Left kidney (tissue), 8 donors: ENCODE measurements at places on chromosomes 2 and 18.

DNA sequence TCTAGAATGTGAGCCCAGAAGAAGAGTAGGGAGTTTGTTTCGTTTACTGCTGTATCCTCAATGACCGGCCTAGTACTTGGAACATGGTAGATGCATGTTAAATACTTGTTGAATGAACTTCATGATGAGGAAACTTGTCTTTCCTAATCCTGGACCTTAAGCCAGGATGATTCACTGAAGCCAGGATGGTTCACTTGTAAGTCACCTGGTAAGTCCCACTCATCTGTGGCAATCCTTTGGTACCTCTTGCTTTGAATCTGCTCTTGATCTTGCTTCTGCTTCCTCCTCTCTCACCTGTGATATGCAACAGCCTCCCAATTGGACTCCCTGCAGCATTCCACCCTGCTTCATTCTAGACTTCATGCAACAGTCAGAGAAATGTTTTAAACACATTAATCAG is 43.6 kb downstream of the QPCT start:
- no peak for DNase-seq

DNA sequence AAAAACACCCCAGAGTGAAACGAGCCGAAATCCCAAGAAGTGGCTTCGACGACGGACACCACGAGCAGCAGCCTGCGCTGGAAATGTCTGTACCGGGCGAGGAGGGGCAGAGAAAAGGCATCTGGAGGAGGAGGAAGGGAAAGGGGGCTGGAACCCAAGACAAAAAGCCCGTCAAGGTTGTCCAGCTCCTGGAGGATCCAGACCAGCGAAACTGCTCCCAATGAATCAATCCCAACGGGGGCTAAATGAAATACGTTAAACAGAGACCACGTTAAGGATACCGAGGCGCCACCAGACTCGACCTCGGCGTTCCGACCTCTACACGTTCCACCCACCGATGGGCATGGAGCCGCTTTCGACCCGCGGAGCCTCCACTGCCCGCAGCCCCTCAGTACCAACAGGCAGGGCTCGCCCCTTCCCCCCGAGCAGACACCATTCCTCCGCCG is 400 bp downstream of the CCDC88A start:
- no peak for DNase-seq

GRCh38 chr2:193988784-193989183 is 1668.2 kb upstream of the SLC39A10 start:
- DNase-seq: no peak

DNA sequence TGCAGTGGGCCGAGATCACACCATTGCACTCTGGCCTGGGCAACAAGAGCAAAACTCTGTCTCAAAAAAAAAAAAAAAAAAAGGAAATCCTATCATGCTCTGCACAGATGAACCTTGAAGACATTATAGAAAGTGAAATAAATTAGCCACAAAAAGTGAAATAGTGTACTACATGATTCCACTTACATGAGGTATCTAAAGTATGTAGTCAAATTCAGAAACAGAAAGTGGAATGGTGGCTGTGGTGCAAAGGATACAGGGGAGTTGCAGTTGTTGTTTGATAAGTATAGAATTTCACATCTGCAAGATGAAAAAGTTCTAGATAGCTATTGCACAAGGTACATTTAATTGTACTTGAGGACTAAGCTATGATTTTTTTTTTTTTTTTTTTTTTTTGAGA is 5.2 kb downstream of the ZRANB3 start:
- no peak for DNase-seq

GRCh38 chr2:96131152-96131812 is 7.0 kb downstream of the ASTL start:
- DNase-seq: no peak

GRCh38 chr2:144320491-144320890 is 199.4 kb downstream of the ZEB2 start:
- DNase-seq: no peak

DNA sequence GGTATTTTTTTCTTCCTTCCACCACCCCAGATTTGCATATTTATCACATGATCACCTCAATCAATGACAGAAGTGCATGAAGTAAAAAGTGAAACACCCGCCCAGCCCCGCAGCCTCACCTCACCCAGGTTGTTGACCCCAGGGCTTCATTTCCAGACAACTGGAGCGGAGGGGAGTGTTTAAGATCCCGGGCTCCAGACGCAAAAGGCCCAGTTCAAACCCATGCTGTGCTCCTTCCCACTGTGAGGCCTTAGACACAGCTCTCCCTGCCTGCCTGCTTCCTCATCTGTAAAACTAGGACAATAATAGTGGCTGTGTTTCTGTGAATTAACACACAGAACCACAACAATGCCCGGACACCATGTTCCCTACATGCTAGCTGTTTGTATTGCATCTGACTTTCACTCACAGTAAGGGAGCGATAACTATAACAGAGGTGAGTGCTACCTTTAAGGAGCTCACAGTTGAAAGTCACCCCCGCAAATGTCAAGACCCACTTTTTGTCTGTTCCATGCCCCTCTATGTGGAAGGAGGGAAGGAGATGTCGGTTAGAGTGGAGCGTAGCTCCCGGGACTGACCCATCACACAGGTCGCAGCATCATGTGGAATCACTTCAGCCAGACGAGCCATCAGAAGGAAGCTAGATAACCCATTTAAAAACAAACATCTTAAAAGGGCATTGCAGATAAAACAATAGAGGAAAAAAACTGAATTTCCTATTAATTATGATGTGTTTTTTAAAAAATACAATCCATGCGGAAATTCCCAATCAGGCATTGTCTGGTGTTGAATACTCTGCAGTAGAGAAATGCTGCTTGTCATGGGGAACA is 77.5 kb upstream of the DAPL1 start:
- DNase-seq: no peak

DNA sequence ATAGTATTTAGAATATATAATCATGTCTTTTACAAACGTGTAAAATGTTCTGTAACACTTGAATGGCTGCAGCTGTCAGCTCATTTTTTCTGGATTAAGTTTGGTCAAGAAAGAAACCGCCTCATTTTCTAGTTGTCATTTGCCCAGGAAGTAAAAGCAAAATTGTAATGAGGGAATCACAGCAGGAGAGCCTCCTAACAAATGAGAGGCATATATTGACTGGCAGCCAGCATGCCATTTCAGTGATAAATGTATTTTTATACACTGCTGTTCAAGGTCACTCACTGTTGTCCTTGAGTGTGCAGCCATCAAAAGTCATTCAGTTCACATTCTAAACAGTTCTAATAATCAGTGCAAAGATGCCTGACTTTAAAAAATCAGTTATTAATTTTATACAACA is 144.3 kb upstream of the BOD1L2 start:
- DNase-seq: no peak

GRCh38 chr2:226699321-226699720 is 100.3 kb downstream of the IRS1 start:
- DNase-seq: no peak

- no peak for DNase-seq
Measured at GRCh38 chr2:207219081-207219630, 53.4 kb upstream of the KLF7 start.

DNA sequence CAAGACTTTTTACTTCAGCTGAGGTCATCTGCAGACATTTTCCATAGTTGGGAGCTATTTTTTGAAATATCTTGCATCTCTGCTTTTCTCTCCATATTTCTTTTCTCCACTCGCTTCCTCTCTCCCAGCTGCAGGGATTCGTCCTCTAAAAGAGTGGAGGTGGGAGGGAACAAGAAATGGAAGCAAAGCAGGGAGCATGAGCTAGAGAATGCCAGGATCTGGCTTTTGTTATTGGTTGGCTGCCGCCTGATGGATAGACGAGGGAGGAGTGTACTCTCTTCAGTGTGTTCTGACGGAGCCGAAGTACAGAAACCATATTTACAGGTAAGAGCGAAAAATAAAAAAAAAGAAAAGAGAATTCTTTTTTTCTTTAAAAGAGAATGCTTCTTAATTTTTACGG is at the start of gene CSRNP3:
Gene CSRNP3, plus strand, starts transcription at position 282 of the 400 bp plus-strand sequence. CDS start 125,368 bp downstream, outside the sequence.
- peak; percentile 88 for DNase-seq

GRCh38 chr2:99468155-99468554 is 21.7 kb downstream of the REV1 start:
- no peak for DNase-seq

- DNase-seq: no peak
Measured at GRCh38 chr18:58158008-58158407, 114.0 kb downstream of the NEDD4L start.

DNA sequence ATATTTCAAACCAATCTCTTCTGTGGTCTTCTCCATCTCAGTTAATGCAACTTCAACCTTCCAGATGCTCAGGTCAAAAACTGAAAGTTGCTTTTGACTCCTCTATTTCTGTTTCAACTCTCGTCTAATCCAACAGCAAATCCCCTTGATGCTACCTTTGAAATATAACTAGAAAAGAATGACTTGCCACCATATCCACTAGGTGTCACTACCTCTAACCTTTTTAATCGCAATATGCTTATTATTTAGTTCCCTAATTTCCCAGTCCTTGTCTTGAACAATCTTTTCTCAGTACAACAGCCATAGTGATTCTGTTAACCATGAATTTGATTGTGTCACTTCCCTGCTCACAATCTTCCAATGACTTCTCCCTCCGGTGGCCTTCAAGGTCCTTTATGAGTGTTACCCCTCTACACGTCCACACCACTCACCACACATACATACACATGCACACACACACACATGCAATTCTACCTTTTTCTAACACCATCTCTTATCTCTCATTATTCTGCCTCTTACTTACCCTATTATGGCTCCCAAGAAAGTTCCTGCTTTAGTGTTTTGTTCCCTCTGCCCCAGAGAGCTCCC is 245.5 kb upstream of the KCNJ3 start:
- peak; percentile 18 for DNase-seq

DNA sequence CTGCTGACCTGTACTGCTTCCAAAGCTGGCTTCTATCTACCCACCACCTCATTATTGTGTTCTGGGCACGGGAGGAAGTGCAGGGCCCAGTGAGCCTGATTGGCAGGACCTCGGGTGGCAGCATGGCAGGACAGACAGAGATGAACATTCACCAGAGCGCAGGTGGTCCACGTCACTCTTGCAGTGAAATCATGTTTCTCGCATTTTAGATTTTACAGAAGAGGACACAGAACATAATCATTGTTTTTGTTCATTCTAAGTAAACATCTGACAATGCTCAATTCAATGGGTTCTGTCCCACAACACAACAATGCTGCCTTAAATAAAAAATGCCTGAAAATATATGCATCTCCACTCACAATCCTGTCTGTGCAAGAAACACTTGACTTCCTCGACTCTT is 11.5 kb upstream of the BIN1 start:
- DNase-seq: no peak

DNA sequence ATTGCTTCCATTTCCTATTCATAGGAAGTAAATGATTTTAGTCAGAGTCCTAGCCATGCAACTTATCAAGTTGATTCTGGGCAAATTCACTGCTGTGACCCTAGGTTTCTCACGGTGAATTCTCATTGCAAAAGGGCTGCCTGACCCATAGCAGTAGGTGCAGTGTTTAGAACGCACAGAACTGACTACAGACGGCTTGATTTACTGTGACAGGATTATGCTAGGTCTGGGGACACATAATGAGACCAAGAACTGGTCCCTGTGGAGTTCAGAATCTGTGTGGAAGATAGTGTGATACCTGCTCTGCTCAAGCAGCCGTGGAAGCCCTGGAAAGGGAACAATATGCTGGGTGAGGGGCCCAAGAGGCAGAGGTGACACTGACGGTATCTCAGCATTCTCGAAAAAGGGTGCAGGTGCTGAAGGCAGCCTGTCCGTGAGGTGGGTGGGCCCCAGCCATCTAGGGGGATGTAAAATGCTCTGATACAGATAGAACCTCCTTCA is 46.4 kb downstream of the ABCG8 start:
- DNase-seq: no peak

DNA sequence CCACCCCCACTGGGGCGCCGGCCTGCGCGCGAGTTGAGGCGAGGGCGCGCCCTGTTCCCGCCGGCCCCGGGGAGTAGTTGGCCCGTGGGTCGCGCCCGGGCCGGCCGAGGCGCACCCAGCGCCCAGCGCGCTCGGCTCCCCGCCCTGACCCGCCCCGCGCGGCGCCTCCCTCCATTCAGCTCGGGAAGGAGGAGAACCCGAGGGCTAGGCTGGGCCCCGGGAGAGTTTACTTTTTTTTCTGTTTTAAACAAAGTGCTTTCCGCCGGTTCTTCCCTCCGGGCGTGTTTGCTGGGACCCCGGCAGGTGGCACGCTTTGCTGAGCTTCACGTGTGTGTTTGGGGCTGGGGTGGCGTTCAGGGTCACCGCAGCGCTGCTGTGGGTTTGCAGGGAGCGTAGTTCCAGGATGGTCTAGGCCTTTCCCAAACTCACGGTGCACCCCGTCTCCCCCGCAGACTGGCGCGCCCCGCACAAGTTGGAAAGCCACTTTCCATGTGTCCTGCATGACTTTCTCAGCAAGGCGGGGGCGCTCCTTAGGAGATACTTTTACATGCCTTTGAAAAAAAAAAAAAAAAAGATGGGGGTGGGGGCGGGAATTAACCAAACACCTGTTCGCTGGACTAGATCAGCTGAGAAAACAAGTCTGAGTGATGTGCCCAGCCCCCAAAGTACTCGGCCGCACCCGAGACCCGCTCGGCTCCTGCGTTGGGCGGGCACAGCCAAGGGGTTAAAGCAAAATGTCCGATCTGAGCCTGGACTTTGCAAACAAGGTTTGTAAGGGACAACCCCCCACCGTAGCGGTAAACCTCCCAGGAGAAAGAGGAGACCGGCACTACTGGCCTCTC is 825 bp downstream of the ITGA6 start:
- no peak for DNase-seq

GRCh38 chr2:125418483-125418882 is 1237.5 kb upstream of the GYPC start:
- DNase-seq: no peak

GRCh38 chr2:112621790-112622527 is 23.8 kb upstream of the SLC20A1 start:
- DNase-seq: no peak

DNA sequence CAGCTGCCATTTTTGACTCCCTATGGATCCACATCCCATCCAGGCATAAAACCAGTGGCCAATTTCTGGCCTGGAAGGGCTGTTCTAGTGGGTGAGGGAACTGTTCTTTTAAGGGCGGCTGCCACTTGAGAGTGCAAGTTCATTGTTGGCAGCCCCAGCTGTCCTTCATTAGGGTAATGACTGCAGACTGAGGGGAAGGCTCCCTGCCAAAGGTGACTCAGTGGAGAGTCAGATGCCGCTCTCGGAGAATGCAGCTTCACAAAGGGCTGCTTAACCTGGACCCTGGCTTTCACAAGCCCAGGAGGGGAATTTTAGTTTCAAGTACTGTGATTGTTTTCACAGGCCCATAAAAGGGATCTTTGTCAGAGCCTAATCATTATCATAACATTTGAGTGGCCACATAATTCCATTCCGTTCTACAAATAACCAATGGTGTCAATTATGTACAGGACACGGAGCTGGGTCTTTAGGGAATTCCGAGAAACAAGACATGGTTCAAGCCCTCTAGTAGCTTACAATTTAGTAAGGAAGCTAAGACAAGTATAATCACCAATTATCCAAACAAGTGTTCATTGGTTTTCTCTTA is 235.7 kb downstream of the CDCA7 start:
- DNase-seq: no peak

DNA sequence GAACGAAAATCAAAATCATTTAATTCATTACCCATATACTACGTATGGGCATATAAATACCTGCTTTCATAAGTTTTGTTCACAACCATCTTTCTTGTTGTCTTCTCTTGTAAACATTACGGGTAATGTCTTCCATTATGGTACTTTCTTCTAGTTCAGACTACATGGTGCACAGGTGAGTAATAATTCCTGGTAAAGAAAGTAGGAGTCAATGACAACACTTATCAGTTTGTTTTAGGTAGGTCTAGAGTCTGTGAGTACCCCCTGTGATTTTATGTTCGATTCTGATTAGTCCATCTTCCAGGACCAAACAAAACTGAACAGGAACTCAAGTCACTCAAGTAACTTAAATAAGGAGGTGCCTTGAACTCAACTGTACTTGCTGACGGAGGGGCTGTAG is 25.2 kb upstream of the CTLA4 start:
- DNase-seq: no peak

GRCh38 chr18:21402272-21402671 is 160.2 kb downstream of the GREB1L start:
- no peak for DNase-seq
